Lower leg skin (tissue), 4 donors: ENCODE measurements at places on chromosomes 1 and 21.

DNA sequence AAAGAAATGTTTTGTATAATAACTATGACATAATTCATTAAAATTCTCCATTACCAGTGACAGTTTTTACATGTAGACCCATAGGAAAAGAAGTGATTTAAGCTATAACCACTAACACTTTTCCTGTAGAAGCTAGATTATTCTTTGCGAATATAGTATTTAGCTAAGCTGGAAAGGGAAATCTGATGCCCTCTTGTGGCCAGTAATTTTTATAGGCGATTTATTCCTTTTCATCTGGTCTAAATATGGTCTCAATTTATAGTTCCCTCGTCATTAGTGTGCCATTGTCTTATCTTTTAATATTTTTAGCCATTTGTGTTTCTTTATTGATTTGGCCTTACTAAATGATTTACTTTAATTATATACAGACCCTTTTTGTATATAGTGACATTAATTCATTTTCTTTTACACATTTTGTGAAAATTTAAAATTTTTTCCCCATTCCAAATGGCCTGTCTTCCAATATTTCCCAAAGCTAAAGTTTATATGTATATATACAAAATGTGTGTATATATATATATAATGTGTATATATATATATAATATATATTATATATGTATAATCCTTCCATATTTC is 26.7 kb downstream of the BTG3 start:
- no peak for DNase-seq

- peak; percentile 31 for DNase-seq
These were observed 402 bp upstream of the AK4 start for GRCh38 chr1:65147424-65148177.

GRCh38 chr21:35163411-35163810 is 114.3 kb upstream of the RUNX1 start:
- DNase-seq = no peak

GRCh38 chr1:68230484-68230802 is 1.9 kb downstream of the WLS start:
- DNase-seq = no peak

GRCh38 chr1:53066488-53066887 is 4.5 kb downstream of the PODN start:
- no peak for DNase-seq
